ENCODE measurements at places on chromosomes 12 and 14. TPM values are rescaled to one million over a fixed set of nuclear protein-coding genes. Genes with fewer than 3 reads are reported as not detected.
A peak's percentile ranks its signal among the peaks of the same experiment; 100 is the strongest.

GRCh38 chr14:68520637-68521556 lies 272.0 kb downstream of the ZFP36L1 start:
- no peaks in the 10 kb centered on the region for H3K27me3 ChIP-seq
- peak; percentile 84 for DNase-seq
- H3K4me1 ChIP-seq: peaks cover 52% of the 10 kb centered on the region

- DNase-seq: no peak
- H3K4me1 ChIP-seq: no peaks in the 10 kb centered on the region
- H3K27ac ChIP-seq: no peak overlapping the region
- no peaks in the 10 kb centered on the region for H3K27me3 ChIP-seq
Observed at GRCh38 chr12:14993117-14993516, 20.3 kb downstream of the PDE6H start.

DNA sequence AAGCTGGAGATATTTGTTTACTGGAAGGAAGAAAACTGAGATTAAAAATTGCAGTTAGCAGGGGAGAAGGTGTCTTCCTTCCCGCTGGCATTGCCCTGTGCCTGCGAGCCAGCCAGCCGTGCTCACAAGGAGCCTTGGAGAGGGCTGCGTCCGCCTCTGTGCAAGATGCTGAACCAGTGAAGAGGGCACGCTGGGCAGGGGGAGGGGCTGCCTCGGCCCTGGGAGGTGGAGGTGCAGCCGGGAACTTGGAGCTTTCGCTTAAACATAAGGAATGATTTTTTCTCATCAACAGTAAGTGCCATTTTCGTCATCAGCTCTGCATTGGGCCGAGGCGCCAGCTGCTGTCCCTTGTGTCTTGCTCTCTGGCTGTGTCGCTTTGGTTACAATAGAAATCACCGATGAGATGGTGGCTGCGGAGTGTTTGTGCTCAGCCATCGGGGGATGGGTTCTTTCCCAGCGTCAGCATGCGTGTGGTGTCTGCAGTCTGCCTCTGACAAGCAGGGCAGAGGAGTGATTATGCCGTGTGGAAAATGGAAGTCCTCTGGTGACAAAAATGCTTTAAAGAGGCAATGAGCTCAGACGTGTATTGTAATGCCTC lies 97.3 kb downstream of the ESR2 start:
- no peaks in the 10 kb centered on the region for H3K27me3 ChIP-seq
- no peaks in the 10 kb centered on the region for H3K36me3 ChIP-seq
- H3K4me3 ChIP-seq: no peak overlapping the region
- H3K27ac ChIP-seq: no peak overlapping the region
- H3K4me1 ChIP-seq: peaks cover 38% of the 10 kb centered on the region
- no peak for DNase-seq

- DNase-seq: no peak
- H3K27me3 ChIP-seq: no peaks in the 10 kb centered on the region
- H3K4me3 ChIP-seq: no peak overlapping the region
- H3K4me1 ChIP-seq: peaks cover 11% of the 10 kb centered on the region
- no peaks in the 10 kb centered on the region for H3K36me3 ChIP-seq
- H3K27ac ChIP-seq: no peak overlapping the region
Observed at GRCh38 chr14:73153272-73153671, 17.0 kb downstream of the PSEN1 start.

DNA sequence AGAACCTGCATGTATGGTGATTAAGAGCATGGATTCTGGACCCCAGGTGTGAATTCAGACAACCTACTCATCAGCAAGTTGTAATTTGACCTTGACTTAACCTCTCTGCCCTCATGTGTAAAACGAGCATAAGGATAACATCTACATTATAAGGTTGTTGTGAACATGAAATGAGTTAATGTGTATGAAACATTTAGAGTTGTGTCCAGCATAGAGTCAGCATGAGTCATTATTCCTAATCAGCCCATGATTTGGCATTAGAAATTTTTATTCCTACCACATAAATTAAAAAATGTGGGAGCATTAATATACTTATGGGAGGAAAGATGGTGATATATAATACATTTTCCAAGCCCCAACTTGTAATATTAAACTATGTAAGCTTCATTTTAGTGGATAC lies 95.9 kb upstream of the DDHD1 start:
- no peaks in the 10 kb centered on the region for H3K27me3 ChIP-seq
- DNase-seq: no peak
- no peak overlapping the region for H3K4me3 ChIP-seq
- no peak overlapping the region for H3K27ac ChIP-seq
- H3K36me3 ChIP-seq: no peaks in the 10 kb centered on the region

The RND1 gene
- total RNA-seq: 5.2 TPM

The CLEC2A gene
- total RNA-seq: not detected

The CRIP1 gene
- total RNA-seq: 75.1 TPM

The MFAP5 gene
- 0.61 TPM for total RNA-seq
